Left lobe of liver (tissue), 2 donors: ENCODE measurements at places on chromosomes 2 and 18. TPM values are rescaled to one million over a fixed set of nuclear protein-coding genes. Genes with fewer than 3 reads are reported as not detected.

Gene SATB2
- 5.8 TPM for total RNA-seq

Gene GLI2
- total RNA-seq = 0.30 TPM

Gene ESPNL
- total RNA-seq = 1.7 TPM

GRCh38 chr2:31987454-31988220, 23.2 kb downstream of the MEMO1 start:
- no peak for DNase-seq

DNA sequence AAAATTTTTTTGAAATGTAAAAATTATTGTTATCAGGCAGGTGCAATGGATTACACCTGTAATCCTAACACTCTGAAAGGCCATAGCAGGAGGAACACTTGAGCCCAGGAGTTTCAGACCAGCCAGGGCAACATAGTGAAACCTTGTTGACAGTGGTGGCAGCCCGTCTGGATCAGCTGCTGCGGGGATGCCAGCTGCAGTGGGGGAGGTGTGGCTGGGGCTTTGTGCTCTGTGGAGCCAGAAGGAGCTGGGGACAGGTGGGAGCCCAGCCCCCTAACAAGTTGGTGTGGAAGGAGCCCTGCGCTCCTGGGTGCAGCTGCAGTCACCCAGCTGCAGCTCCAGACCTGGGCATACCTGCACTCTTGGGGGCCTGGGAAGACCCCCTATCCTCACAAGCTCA, 182.4 kb upstream of the MC4R start:
- no peak for DNase-seq

- no peak for DNase-seq
These were observed 108.2 kb upstream of the SMAD2 start for GRCh38 chr18:48038636-48039035.

- no peak for DNase-seq
These were observed 58.0 kb downstream of the LINC00305 start for GRCh38 chr18:64090876-64091275.

- DNase-seq = no peak
These were observed 402.8 kb downstream of the ZEB2 start for GRCh38 chr2:144117086-144117485.

- DNase-seq = no peak
These were observed 32.4 kb downstream of the MOGAT1 start for GRCh38 chr2:222703886-222704285.

- DNase-seq = no peak
These were observed 1.4 kb downstream of the MCM6 start for GRCh38 chr2:135874777-135875365.
